Stimulated activated CD8-positive, alpha-beta memory T cell treated with anti-CD3 and anti-CD28 coated beads, Interleukin-15, amount 100 ng/mL, for 24 hours (primary cell): ENCODE measurements at places on chromosomes 16 and 17.

GRCh38 chr16:28316054-28316453 lies 23.7 kb downstream of the SBK1 start:
- DNase-seq, result no peak

GRCh38 chr17:46866747-46867146 lies 15.4 kb downstream of the WNT9B start:
- no peak for DNase-seq

DNA sequence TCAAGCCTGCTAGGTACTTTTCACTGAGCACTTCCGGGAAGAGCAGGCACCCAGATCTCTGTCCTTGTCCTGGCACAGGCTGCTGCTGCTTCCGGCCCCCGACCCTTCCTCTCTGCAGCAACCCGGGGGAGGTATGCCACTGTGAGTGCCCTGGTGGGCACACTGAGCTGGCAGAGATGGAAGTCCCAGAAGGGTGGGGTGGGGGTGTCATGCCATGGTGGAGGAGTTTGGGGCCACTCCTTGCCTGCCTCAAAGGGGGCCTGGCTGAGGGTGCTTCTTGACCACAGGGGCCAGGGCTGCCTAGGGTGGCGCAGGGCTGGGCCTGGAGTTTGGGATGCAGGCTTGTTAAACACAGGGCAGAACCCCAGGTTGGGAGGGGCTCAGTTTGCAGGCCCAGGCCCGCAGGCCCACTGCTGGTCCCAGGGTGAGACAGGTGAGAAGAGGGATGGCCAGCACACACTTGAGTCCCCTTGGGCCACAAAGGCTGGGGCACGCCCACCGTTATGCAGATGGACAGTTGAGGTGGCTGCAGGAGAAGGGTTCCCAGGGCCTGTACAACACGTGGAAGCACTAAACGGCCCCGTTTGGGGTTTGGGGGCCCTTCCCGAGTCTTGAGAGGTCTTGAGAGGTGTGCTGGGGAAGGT lies 8.7 kb downstream of the TMEM235 start:
- no peak for DNase-seq

DNA sequence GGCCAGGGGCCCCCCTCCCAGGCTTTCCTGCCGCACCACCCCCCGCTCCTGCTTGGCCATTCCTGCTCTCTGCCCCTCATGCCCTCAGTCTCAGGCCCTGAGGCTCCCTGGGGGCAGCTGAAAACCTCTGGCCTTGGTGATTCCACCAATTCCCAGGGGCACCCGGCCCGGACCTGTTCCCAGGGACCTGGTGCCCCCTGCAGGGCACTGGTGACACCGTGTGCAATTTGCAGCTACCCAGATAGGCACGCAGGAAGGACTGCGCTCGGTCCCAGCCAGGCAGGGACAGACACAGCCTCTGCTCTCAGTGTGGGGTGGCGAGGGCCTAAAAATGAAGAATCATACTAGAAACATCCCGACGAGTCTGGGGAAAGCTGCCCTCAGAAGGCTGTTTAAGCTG lies 13.4 kb downstream of the WFDC1 start:
- DNase-seq, result no peak

- DNase-seq, result no peak
Observed at GRCh38 chr16:55691771-55692170, 36.0 kb downstream of the SLC6A2 start.

DNA sequence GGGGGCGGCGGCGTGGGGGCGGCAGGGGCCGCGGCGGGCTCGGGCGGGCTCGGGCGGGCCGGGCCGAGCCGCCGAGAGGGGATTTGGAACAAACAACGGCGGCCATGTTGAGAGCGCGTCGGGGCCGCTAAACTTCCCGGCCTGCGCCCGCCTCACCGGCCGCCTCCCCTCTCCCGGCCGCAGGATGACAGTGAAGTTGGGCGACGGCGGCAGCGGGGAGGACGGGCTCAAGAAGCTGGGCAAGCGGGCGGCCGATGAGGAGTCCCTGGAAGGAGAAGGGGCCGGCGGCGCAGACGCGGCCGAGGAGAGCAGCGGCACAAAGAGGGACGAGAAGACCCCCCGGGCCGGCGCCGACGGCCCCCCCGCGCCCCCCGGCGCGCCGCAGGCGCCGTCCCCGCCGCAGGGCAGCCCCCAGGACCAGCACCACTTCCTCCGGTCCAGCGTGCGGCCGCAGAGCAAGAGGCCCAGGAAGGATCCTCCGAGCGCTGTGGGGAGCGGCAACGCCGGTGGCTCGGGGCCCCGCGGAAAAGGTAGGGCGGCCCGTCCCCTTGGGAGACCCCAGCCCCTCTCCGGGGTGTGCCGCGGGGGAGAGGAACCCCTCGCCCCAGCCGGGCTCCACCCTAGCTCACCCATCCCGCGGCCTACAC lies 2.4 kb downstream of the CRAMP1 start:
- no peak for DNase-seq

GRCh38 chr17:29225396-29225795 lies 21.3 kb upstream of the CRYBA1 start:
- no peak for DNase-seq

- DNase-seq, result no peak
Observed at GRCh38 chr16:13997933-13998332, 73.2 kb upstream of the MRTFB start.

- DNase-seq, result no peak
Observed at GRCh38 chr17:5730373-5730772, 146.1 kb upstream of the NLRP1 start.

GRCh38 chr16:87829988-87830672 lies 39.2 kb downstream of the SLC7A5 start:
- DNase-seq, result no peak

- no peak for DNase-seq
Observed at GRCh38 chr17:53516636-53517035, 306.1 kb upstream of the KIF2B start.

DNA sequence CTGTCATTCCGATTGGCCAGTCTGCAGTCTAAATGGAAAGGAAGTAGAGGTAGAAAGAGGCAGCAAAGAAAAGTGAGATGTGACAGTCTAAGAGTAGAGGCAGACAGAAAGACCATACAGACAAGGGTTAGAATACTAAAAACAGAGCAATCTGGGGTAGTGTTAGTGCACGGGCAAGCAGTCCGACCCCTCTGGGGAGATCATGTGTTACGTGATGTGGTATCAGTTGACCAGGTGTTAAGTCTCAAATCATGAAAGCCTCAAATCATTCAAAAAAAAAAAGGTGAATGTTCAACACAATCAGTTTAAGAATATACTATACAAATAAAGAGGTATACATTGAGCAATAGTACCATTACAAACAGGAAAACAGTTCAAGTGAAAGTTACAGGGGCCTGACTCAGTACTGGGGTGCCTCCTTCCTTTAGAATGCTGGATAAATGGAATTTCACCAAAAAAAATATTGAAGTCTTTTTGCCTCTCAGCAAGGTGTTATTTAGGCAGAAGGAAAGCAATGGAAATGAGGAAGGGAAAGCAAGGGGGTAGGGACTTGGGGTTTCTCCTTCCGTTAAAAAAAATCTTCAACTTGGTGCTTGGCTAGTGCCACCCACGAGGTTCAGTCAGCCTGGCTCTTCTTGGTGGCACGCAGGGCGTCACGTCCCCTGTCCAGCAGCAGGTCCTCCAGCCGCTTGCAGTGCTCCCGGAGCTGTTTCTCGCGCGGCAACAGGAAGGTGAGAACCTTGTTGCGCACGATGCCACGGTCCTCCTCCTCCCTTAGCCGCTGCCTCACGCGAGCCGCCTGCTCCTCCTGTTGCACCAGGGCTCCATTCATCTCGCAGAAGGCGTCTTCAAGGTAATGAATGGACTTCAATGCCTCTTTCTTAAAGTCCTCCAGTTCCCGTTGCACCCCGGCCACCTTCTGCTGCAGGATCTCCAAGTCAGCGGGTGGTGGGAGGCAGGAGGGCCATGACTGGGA lies 616 bp downstream of the CCDC182 start:
- no peak for DNase-seq

- no peak for DNase-seq
Observed at GRCh38 chr16:67490335-67491096, 7.2 kb upstream of the AGRP start.

DNA sequence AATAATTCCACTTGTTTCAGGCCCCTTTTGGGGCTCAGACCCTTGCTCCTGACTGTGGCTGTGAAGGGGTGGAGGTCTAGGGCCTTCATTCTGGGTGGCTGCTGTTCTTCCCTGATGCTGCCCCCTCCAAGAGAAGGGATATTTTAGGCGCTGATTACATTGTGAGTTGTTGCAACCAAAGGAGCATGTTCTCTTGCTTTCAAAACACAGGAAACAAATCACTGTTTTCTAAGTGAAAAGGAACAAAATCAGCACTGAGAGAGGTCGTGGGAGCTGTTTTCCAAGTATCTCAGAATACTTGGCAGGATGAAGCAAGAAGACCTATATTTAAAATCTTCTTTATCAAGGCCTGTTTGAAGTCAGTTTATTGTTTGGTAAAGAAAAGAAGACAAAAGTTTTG lies 25.3 kb upstream of the SEC14L1 start:
- DNase-seq, result no peak

- no peak for DNase-seq
Observed at GRCh38 chr17:17729620-17730249, 48.5 kb downstream of the RAI1 start.

DNA sequence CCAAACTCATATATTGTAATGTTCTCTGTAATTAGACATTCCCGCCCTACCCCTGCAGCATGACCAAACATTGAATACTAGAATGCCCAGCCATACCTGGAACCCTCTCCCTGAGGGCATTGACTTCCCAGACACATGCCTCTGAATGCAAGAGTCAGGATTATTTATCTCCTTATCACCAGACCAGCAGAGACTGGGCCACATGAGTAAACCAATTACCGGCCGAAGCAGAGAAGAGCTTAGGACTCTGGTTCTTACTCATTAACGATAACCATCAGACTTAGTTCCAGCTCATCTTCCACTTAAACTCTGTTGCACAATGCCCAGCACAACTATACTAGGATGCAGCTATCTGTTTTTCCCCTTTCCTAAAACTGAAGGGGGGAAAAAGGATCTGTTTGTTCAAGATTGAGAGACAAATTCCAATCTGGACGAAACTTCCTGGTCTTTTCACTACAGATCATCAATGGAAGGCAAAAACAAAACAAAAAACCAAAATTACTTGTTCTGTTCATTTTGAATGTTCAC lies 88.2 kb upstream of the CORO6 start:
- no peak for DNase-seq

DNA sequence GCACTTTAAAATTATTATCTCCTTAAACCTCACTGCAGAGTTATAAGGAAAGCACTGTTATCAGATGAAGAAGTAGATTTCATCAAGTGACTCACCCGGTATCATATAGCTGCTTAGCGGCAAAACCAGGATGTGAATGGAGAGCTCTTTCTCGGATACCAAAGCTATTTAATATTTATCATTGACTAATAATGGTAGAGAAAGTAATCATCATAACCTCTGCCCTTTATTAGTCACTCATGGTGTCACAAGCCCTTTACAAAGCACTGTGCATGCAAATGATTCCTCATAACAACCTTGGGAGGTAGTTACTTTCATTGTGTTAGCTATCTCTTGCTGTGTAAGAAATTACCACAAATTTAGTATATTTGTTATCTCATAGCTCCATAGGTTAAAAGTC lies 592.9 kb downstream of the MAF start:
- DNase-seq, result no peak

DNA sequence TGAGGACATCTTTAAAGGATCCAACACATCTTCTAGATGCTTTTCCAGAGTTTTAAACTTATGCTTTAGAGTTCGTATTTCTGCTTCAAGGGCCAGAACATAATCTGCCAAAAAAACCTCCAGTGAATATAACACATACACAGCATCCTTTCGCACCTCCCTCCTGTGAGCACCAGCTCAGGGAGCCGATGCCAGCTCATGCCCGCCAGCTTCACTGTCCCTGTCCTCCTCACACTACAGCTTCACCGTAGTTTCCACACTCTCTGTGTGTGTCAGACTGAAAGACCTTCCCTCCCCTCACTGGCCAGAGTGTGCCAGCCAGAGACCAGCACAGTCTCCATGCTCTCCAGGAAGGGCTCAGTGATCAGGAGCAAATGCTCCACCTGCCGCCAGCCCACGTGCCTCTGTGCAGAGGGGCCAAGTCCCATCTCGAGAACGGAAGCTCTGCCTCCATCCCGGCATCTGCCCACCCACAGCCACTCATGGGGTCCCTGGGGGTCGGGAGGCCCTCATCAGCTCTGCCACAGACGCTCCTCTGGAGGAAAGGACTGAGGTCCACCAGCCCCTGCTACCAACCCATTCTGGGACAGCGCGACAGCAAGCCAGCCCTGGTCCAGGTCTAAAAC lies 40.8 kb downstream of the CCDC57 start:
- DNase-seq, result no peak

- no peak for DNase-seq
Observed at GRCh38 chr16:65185241-65185778, 63.4 kb upstream of the CDH11 start.

- no peak for DNase-seq
Observed at GRCh38 chr17:74520016-74520434, 11.2 kb downstream of the CD300LB start.

- no peak for DNase-seq
Observed at GRCh38 chr17:45961206-45961605, 37.8 kb upstream of the STH start.

DNA sequence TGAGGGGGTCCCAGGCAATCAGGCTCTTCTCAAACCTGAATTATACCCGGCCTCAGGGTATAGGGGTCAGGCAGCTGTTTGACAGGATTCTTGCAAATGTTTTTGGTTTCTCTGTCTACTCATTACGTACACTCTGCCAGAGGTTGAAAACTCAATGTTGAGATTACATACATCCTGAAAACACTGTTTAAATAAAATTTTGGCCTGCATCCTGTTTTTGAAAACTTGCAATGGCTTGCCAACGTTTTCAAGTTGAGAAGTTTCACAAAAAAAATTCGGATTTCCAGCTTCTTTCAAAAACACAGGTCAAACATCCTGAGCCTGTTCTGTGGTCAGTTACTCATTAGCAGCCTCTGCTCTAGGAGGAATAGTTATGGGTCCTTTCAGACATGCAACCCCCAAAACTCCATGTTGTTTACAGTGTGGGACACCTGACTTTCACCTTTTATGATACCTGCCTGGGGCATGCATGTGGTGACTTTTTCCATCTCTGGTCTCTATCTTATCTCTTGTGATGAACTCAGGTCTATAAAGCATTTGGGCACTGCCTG lies 577.8 kb downstream of the WWOX start:
- no peak for DNase-seq

- no peak for DNase-seq
Observed at GRCh38 chr16:82892324-82892723, 265.6 kb downstream of the CDH13 start.

DNA sequence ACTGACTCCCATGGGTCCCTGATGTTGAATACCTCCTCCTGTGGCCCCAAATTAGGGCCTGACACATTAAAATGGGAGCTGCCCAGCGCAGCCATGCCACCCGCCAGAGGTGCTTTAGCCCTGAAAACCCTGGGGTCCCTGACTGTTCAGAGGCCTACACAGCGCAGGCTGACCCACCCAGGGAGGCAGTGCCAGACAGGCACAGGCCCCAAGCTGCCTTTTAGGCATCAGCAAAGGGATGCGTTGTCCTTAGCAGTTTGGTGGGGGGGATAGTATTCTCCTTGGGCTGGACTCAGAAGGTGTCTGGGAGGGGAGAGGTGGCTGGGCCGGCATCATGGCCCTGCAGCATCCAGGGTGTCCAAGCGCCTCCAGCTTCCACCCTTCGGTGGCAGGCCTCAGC lies 1.4 kb downstream of the RAPGEFL1 start:
- no peak for DNase-seq
